GM12878 (cell line): ENCODE measurements at places on chromosomes 3 and 15. TPM values are rescaled to one million over a fixed set of nuclear protein-coding genes. Genes with fewer than 3 reads are reported as not detected.

GRCh38 chr3:27752926-27753325, 30.8 kb upstream of the EOMES start:
- no peak for DNase-seq
- H3K27ac ChIP-seq = no peak overlapping the region
- no peak overlapping the region for H3K4me3 ChIP-seq
- H3K27me3 ChIP-seq = no peaks in the 10 kb centered on the region
- H3K36me3 ChIP-seq = no peaks in the 10 kb centered on the region

- no peak overlapping the region for H3K4me3 ChIP-seq
- H3K4me1 ChIP-seq = peaks cover 18% of the 10 kb centered on the region
- H3K36me3 ChIP-seq = no peaks in the 10 kb centered on the region
- no peak for DNase-seq
- no peaks in the 10 kb centered on the region for H3K27me3 ChIP-seq
These were observed 9.7 kb upstream of the CDV3 start for GRCh38 chr3:133563816-133564215.

GRCh38 chr3:102084006-102084405, 234.7 kb downstream of the NFKBIZ start:
- H3K4me3 ChIP-seq = no peak overlapping the region
- H3K36me3 ChIP-seq = no peaks in the 10 kb centered on the region
- DNase-seq = no peak
- H3K27me3 ChIP-seq = no peaks in the 10 kb centered on the region
- H3K4me1 ChIP-seq = no peaks in the 10 kb centered on the region

DNA sequence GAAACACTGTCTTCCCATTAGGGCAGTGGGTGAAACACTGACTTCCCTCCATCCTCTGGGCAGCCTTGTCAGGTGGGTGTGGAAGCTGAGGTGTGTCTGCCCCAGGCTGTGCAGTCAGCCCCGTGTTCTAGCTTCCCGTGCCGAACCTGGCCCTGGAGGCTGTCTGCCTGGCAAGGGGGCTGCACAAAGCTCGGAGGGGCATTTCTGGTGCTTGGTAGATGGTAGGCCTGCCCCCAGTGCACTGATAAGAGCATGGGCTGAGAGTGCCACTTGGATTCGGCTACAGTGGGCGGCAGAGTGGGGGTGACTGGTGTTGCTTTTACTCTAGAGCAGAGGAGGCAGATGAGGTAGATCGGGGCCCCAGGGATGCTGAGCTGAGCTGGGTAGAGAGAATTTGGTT, 21.3 kb downstream of the IGF1R start:
- H3K4me1 ChIP-seq = peaks cover 6% of the 10 kb centered on the region; the same call in 1 of the 2 replicates
- no peak for DNase-seq
- no peak overlapping the region for H3K27ac ChIP-seq
- no peak overlapping the region for H3K4me3 ChIP-seq
- H3K36me3 ChIP-seq = no peaks in the 10 kb centered on the region

The TF gene
- total RNA-seq = 6.0 and 8.9 TPM in 2 replicates

The UNC13C gene
- total RNA-seq = 17.7 and 18.0 TPM in 2 replicates

The RNF7 gene
- 71.4 TPM in 2 replicates for total RNA-seq
